ENCODE measurements at places on chromosomes 2 and 18.

GRCh38 chr2:152347076-152347475 lies 12.1 kb downstream of the FMNL2 start:
- no peak for ATAC-seq

DNA sequence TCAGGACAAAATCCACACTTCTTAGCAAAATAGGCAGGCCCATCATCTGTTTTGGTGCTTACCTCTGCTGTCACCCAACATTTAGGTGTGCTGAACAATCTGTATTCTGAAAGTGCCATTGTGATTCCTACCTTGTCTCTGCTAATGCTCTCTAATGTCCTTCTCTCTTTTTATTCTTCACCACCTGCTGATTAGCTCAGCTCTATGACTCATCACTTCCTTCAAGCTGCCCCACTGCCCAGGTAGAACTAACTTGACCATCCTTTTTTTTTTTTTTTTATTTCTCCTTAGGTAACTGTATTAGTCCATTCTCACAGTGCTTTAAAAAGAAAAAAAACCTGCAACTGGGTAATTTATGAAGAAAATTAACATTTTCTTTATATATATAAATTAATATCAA lies 478.7 kb upstream of the POU3F3 start:
- ATAC-seq: no peak

DNA sequence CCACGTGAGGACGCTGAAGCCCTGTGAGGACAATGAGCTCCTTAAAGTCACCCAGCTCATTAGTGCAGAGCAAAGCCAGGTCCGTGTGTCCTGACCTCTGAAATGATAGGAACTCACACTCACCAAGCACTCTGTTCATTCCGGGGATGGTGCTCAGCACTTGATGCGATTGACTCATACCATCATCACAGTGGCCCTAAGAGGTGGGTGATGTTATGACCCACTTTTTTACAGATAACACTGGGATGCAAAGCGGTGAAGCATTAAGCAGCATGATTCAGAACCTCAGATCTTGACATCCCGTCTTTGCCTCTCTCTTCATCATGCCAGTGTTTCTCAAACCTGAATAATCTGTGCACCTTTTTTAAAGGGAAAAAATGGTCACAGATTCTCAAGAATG lies 234.8 kb downstream of the ALPK2 start:
- ATAC-seq: no peak

DNA sequence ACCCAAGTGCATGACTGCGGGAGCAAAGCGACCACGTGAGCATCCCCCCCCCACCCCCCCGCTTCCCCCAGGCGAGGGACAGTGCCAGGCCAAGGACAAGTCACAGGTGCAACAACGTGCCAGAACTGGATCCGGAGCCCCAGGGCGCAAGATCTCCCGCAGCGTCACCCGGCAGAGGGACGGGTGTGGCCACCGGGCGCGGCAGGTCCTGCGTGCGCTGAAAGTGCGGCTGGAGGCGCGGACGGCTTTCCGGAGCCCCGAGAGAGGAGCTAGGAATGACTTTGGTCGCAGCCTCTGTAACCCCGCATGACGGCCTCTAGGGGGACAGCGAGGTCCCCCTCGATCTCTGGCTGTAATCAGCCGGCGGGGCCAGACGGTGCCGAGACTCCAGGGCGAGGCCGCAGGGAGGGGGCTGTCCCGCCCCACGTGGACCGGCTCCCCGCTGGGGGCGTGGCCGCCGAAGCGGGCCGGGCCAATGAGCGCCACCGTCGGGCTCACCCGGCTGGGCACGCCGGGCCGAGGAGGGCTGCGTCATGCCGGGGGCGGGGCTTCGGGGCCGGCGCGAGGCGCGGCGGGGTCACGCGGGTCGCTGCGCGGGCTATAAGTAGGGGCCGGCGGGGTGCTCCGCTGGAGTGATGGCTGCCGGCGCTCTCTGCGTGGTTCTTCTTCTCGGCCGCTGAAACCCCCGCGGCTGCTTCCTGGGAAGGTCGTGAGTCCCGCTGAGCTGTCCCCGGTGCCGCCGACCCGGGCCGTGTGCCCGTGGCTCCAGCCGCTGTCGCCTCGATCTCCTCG lies at the start of gene SLC20A1:
TSS of gene SLC20A1 (plus strand) at position 630 of the 792 bp plus-strand sequence. CDS start 890 bp downstream, outside the sequence.
- peak; percentile 97 for ATAC-seq

DNA sequence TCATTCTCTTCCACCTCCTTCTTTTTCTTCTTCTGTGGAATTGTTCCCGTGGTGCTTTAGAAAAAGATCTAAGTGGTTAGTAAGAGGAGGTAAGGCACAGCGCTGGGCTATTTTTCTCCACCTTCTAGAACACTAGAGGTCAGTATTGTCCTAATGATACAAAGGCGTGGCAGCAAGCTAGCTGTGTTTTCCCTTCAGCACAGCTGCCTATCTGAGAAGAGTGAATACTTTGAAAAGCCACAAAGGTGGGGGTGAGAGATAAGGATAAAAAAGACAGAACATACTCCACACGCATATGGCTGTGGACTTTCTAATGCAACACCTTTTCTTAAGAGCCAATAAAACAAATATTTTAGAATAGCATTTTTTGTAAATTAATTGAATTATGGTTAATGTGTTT lies 2.1 kb downstream of the CNTNAP5 start:
- ATAC-seq: no peak

DNA sequence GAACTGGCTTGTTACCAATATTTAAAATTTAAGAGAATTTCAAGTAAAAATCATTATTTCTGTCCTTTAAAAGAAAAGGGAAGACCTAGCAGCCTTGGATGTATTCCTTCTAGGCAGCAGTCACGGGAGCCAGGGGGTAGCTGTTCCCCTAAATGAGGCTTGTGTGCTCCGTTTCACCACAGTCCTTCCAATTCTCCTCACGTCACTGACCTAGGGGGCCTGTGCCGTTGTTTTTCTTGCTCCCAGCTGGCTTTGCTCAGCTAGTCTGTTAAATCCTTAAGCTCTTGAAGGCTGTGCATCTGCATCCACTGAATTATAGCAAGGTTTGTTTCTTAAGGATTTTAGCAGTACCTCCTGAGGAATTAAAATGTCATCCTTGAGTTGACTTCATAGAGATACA lies 9.9 kb downstream of the KLHL23 start:
- ATAC-seq: no peak

DNA sequence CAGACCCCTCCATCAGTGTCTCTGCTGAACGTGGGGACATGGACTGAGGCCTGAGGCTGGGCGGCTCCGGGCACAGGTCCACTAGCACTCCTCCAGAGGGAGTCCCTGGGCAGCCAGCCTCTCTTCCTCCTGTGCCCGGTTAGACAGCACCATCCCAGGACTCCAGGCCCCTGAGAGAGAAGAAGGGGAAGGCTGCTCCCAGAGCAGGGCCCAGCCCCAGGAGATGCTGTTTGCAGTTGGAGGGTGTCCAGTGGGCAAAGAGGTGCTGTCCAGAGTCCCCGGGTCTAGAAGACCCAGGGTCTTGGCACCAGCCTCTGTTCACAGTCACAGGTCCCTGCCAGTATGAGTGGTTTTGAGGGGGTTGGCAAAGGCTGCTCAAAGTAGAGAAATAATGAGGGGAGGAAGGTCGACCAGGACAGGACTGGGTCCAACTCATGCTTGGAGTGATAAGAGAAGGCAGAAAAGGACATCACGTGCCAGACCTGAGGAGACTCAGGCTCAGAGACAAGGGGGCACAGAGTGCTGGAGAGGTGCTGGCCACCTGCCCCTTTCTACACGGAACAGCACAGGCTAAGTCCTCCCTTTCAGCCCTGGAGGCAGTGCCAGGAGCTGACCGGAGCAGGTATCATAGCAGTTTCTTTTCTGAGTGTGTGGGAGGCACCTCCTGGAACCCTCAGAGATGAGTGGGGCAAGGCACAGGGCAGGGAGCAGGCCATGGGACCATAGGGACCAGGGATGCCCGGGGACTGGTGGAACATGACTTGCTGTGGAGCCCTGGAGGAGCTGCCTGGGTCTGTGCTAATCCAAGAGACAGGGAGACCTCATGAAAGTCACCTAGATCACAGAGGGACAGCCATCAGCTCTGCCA lies 21.1 kb downstream of the CRACDL start:
- ATAC-seq: no peak

DNA sequence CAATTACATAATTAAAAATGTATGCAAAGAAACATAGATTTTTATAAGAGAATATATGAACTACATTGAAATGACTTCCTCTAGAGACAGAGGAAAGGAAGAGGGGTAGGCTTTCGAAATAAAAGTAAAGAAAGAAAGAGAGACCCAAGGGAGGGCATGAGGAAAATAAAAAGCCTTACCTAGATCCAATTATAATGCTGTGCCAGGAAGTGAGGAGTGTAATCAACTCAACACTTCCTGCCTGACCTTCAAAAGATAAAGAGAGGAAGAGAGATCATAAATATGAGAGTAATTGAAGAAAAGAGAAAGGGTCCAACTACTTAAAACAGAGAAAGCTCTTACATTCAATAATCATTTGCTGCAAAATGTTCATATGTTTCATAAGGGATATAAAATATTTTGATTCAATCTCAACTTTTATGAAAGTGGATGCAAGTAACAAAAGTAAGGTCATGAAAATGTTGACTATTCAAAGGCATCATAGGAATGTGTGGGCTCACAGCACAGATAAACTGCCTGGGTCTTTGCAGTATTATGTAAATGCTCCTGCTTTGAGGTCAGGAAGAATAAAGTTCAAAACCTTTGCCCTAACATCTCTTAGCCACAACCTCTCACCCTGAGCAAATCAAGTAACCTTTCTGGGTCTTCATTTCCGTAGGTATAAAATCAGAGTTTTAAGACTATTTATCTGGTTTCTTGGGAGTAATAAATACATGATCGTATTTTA lies 1237.7 kb downstream of the LRP1B start:
- no peak for ATAC-seq

GRCh38 chr2:190713471-190713870 lies 64.6 kb downstream of the NAB1 start:
- no peak for ATAC-seq

GRCh38 chr2:43360137-43360536 lies 133.7 kb upstream of the ZFP36L2 start:
- ATAC-seq: no peak

DNA sequence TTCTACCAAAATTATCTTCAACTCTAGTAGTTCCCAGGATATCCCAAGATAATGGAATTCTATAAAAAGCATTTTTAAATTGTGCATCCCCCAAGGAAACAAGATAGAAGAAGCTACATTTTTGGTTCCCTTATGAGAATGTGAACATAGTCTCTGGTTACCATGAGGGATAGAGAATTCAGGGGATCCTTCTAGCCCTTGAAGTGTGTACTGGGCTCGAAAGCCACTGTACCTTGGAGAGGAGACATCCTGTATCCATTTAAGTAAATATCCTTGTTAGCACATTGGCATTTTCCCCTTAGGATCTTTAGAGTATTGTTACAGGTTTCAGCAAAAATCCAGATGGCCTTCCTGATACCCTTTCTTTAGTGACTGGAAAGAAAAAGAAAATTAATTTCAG lies 228.5 kb downstream of the RTP5 start:
- ATAC-seq: no peak

DNA sequence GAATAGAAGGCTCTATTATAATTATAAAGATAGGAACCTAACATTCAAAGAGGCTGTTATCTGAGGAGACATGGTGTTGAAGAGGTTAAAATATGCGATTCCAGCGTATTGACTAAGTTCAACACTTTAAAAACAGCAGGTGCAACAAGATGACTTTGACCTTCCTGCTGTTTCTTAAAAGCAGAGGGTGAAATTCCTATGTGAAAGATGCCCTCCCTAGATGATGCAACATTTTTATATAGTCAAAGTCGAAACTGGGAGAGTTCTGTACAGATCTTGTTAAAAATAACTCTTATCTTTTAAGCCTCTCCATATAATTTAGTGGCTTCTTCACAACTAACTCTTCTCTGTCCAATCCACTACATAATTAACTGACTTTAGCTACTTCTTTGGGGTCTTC lies 4.4 kb upstream of the ACKR3 start:
- ATAC-seq: no peak

- ATAC-seq: no peak
Observed at GRCh38 chr2:121868652-121869051, 113.2 kb downstream of the TSN start.

DNA sequence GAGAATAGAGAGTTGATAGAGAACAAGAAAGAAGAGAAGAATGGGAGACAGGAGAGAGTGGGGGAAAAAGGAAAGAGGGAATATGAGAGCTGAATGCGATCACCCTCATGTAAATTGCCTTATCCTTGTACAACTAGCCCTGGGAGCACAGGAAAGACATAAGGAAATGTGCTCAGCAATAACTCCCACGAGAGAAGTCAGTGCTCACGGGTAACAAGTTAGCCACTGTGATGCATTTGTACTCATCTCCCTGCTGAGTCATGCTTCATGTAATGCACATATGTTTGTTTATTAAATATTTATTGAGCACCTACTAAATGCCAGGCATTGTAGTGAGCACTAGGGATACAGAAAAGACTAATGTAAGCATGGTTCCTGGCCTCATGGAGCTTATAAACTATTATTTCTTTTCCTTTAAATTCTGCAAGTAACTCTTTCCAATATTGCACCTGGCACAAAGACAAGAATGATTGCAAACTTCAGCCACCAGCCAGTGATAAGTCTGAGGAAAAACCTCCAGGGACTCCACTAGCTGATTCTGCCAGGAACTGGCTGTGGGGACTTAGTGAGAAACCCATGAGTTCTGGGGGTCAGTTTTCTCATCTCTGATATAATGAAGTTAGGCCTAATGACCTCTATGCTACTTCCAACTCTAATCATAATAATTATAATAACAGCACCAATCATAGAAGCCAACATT lies 124.1 kb downstream of the LNPK start:
- no peak for ATAC-seq

GRCh38 chr2:109456776-109457175 lies 157.0 kb downstream of the SEPTIN10 start:
- no peak for ATAC-seq

DNA sequence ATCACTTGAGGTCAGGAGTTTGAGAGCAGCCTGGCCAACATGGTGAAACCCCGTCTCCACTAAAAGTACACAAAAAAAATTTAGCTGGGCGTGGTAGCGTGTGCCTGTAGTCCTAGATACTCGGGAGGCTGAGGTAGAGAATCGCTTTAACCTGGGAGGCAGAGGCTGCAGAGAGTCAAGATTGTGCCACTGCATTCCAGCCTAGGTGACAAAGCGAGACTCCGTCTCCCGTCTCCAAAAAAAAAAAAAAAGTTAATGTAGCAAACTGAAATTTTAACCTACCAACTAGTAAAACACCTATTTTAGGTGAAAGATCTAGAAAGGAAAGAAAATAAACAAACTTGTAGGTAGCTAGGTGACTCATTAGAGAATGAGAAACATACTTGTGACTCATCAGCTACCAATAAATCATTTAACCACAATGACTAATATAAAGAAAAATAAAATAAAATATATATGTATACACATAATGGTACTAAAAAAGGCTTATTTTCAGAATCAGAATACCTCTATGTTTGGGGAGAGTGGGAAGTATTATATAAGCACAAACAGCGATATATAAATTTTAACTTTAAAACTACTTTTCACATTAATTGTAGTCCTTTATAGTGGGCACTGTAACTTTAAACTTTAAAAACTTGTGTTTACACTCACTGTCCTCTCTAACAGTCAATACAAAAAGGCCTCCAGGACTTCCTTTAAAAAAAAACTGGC lies 36.6 kb downstream of the DARS1 start:
- no peak for ATAC-seq

- ATAC-seq: no peak
Observed at GRCh38 chr2:215409331-215410127, 26.3 kb downstream of the FN1 start.

GRCh38 chr2:189421644-189422043 lies 19.6 kb upstream of the WDR75 start:
- ATAC-seq: no peak

GRCh38 chr2:230920167-230920566 lies 4.9 kb downstream of the GPR55 start:
- no peak for ATAC-seq

GRCh38 chr2:164697688-164698461 lies 76.6 kb upstream of the GRB14 start:
- no peak for ATAC-seq

- no peak for ATAC-seq
Observed at GRCh38 chr2:237322564-237322963, 91.4 kb downstream of the COL6A3 start.
